ENCODE measurements at places on chromosomes 12 and 14.
A peak's percentile ranks its signal among the peaks of the same experiment; 100 is the strongest.

DNA sequence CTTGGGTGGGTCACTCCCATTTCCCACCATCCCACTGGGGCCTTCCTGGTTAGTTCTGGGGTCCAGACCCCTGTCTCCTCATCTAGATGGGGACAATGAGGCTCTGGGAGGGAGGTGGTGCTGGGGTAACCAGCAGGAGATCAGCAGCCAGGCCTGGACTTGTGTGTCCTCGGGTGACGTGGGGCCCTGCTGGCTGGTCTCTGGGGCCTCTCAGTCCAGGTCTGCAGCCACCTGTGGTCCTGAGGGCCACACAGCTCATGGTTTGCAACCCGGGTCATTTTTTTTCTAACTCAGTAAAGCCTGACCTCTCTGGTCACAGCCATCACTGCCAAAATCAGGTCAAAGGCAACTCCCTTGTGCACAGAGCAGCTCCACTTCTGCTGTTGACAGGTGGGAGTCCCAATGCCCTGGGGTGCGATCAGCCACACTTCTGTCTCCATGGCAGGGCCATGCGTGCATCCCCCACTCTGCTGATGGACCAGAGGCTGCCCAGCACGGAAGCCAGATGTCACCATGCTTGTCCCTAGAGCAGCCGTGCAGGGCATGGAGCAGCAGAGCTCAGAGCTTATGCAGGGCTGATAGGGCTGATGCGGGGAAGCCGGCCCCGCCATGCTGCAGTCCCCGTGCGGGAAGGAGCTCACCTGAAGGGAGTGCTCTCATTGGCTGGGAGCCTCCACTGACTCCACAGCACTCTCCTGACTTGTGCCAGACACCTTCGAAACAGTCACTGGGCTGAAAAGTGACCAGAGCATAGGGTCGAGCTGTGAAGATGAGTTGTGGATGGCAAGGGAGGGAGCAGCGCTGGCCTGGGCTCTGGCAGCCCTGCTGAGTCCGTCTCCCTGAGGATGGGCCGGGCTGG, 250.9 kb downstream of the ADGRD1 start:
- no peak for DNase-seq

DNA sequence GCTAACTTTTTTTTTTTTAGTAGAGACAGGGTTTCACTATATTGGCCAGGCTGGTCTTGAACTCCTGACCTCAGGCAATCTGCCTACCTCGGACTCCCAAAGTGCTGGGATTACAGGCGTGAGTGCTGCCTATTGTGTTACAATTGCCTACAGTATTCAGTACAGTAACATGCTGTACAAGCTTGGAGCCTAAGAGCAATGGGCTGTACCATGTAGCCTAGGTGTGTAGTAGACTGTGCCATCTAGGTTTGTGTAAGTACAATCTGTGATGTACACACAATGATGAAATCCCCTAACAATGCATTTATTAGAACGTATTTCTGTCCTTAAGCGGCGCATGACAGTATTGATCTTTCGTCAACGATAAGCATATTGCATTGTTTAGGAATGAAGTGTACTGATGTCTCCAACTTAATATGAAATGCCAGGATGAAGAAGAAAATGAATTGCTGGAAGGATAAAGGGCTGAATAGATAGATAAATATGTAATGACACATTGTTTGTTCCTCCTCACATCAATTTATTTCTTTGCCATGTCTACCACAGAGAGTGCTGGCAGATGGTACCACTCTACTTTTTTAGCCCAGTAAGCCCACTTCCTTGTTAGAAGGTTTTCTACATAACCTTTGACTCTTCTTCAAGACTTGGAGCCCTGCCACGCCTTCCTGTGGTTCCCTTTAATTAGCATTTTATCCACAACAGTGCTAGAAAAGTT, 467.5 kb downstream of the VRK1 start:
- no peak for DNase-seq

- no peak for DNase-seq
Measured at GRCh38 chr12:14824012-14824634, 10.1 kb upstream of the SMCO3 start.

- DNase-seq: no peak
Measured at GRCh38 chr14:92225731-92226130, 97.2 kb upstream of the SLC24A4 start.

DNA sequence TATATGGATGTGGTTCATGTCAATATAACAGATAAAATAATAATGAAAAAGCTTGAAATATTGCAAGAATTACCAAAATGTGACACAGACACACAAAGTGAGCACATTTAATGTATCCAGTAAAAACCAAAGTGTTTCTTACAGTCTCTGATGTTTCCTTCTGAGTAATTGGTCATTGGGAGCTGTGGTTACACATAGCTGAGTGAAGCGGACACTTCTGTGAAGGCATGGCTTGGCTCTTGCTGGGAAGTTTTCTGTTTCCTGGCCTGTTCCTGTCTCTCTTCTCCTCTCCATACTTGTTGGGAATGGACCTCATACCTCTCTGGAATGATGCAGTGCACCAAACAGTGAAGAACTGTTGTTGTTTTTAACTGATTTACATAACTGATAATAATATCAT, 117.3 kb downstream of the BICD1 start:
- no peak for DNase-seq

DNA sequence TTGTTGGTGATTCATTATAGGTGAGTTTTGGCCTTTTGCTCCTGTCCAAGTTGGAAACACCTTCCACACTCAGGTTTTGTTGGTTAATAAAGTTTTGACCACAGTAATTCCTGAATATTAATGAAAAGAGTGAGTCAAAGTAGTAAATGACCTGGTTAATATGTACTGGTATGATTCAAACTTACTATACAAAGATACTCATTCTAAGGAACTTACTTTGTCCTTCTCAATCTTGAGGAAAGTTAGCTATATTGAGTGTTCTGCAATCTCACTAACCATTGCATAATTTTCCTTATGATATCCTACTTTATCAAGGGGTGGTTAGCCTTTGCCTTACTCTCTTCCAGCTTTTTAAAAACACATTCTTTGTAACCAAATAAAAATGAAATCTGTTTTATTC, 20.9 kb upstream of the HECTD1 start:
- DNase-seq: no peak

- no peak for DNase-seq
Measured at GRCh38 chr12:9344541-9344940, 136.3 kb upstream of the PZP start.

DNA sequence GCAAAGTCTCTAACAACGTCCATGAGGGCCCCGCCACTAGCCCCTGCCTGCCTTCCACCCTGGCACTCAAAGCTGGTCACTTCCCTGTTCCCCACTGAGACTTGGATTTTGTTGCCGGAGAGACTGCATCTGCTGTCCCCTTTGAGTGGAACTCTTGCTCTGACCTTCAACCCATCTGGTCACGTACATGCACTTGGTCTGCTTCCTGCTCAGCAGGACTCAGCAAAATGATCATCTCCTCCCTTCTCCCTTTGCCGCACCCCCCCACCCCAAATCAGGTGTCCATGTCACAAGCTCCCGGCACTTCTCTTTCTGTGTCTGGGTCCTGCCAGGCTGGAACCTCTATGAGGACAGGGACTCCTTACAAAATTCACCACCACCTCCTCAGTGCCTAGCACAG, 180.9 kb downstream of the CHST11 start:
- no peak for DNase-seq

DNA sequence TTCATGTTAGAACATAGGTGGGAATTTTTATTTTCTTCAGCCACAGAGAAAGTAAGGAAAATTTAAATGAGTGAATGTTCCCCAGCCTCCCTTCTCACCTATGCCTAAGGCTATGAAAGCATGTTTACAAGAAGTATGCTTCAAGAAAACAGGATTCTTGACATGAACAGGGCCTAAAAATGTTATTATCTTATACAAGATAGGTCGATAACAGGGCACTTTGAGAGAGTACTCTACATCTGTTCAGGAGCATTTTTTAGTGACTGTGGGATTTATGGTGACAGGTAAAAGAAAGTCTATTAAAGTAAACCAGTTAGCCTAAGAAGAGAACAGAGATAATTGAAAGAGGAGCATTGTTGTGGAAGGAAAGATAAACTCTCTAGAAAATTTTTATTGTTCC, 222.9 kb upstream of the DAAM1 start:
- no peak for DNase-seq

DNA sequence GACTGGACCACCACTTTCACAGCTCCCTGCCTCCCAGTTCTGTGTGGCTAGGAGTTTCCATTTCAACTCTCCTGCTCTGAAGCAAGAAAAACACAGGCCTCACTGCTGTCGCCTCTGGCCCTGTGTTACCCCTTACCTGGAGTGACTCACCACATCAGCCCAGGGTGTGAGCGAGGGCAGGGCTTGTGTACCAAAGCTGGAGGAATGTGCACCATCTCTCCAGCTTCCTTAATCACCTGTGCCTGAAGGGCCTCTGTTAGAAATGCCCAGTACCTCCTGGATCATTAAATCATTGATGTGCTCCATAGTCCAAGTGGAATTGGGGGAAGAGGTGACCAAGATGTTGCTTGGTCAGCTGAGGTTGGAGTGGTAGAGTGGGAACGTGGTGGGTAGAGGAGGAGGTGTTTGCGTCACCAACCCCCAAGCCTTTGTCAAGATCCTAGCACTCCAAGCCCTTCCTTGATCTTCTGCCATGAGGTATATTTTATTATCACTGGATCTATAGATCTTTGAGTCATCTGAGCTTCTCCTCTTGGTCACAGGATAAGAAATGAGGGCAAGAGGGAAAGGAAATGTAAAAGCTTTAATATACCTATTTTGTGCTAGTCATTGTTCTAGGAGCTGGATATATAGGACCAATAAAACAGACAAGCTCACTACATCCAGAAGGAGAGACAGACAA, 51.3 kb downstream of the SSPN start:
- no peak for DNase-seq

DNA sequence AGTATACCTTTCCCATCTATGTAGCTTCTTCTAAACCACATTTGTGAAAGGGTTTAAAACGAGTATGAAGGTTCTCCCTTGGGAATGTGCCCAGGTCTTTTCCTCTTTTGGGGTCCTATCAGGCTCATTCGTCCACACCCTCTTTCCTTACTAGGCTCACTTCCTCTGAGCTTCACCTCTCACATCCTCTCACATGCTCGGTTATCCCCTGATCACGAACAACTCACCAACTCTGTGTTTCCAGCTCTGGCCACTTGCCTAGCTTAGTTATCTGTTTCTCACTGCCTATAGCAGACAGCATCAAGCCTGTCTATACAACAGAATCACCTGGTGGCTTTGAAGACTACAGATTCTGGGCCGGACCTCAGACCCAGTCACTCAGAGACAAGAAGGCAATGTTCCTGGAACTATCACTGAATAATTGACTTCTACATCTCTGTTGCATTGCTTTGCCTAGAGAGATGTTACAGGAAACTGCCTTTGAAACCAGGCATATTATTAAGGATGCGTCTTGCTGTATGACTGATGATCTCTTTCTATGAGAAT, 158.2 kb downstream of the FOXN3 start:
- DNase-seq: no peak

- no peak for DNase-seq
Measured at GRCh38 chr12:55686366-55687010, 21.2 kb downstream of the ITGA7 start.

- DNase-seq: no peak
Measured at GRCh38 chr12:59844750-59845149, 248.9 kb downstream of the SLC16A7 start.

GRCh38 chr12:121490401-121491281, 90.2 kb downstream of the KDM2B start:
- DNase-seq: no peak

DNA sequence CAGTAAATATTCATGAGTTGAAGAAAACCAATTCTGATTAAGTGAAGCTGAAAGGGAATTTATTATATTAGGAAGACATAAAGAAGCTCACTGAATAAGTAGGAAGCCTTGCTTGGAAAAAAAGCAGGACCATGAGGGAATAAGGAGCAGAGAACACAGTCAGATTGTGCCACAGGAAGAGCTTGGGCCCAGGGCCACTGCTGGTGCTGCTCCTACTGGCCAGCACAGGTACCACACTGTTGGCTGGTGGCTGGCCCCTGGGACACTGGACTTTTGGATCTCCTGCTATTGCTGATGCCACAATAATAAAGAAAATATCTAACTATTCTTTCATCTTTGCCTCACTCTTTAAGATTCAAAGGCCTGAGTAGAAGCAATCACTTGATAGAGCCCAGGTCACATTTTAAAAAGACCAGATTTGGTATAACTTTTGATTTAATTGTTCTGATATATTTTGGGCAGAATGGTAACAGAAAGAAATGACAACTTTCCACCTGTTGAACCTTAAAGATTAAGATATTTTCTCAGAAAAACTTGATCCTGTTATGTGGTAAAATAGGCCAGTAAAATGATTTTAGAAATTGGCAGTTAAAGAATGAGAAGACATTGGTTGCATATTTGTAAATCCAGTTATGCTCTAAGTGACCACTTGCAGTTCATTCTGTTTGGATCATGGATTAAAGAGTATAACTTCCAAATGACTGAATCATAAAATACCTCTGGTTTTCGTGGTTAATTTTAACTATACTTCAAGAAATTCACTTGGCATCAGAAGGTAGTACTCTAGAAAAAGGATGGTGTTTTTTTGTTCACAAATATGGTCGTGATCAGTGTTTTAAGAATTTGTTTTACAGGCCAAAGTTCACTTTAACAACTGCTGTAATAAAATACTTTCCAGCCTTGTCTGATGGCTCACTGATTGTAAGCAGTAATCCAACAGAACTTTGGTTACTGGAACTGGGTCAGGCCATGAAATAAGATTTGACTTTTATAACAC, 68.3 kb downstream of the DERA start:
- no peak for DNase-seq

- no peak for DNase-seq
Measured at GRCh38 chr14:97297100-97297499, 499.9 kb downstream of the VRK1 start.

- peak; percentile 64 for DNase-seq
Measured at GRCh38 chr14:93112891-93113677, 2.6 kb downstream of the ITPK1 start.

DNA sequence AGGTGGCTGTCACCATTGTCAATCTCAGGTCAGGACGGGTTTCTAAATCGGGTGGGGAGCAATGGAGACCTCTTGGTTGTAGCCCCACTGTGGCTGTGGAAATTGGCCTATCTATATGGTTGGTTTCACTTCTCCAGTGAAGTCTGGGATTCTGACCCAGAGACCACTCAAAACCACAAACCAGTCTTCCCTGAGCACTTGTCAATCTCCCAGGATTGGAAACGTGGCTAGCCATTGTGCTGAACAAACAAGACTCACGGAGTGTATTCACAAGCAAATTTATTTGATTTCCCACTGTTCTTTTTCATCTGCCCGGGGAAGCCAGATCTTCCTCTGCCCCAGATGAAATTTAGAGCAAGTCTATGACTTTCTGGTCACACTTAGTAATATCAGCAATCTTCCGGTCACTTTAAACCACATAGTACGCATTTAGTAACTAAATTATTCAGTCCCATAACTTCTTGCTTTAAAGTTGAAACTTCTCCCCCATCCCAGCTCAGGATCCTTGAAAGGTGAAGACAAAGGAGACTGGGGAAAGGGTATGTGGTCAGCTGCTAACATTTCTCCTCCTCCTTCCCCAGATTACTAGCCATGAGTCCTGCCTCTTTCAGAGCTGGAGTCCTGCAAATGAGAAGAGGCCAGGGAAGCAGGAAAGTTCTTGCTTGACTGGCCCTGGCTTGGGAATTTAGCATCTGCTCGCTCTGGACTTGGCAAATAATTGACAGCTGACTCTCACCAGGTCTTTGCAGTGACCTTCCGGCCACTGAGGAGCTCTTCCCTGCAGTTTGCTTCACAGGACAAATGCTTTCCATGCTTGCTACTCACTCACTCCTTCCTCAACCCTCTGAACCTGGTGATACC, 123.2 kb upstream of the MAX start:
- no peak for DNase-seq
